Thoracic aorta endothelial cell (primary cell): ENCODE measurements at places on chromosomes 7 and 10. TPM values are rescaled to one million over a fixed set of nuclear protein-coding genes. Genes with fewer than 3 reads are reported as not detected.

Gene MYL10
- total RNA-seq, result not detected in 2 replicates

Gene FAM237B
- total RNA-seq, result not detected in 2 replicates

Gene RNF133
- total RNA-seq, result 2.7 and 4.2 TPM in 2 replicates

Gene CABCOCO1
- 0.07 and 0.27 TPM in 2 replicates for total RNA-seq

Gene PGAM2
- 0.22 TPM in 1 of 2 replicates, not detected in the other for total RNA-seq

Gene FOXP2
- total RNA-seq, result 0.40 TPM in 1 of 2 replicates, not detected in the other

Gene ADIRF
- 8.4 and 15.3 TPM in 2 replicates for total RNA-seq

Gene CLDN4
- under 0.01 TPM in 1 of 2 replicates, not detected in the other for total RNA-seq

Gene GTPBP10
- total RNA-seq, result 24.6 and 24.9 TPM in 2 replicates

Gene HOXA11
- total RNA-seq, result 0.93 TPM in 1 of 2 replicates, not detected in the other

Gene TAS2R41
- not detected in 2 replicates for total RNA-seq

Gene DGKB
- not detected in 2 replicates for total RNA-seq

Gene WEE2
- not detected in 2 replicates for total RNA-seq

Gene LIPN
- total RNA-seq, result not detected in 2 replicates

Gene FAM180A
- not detected in 2 replicates for total RNA-seq

Gene C7orf57
- total RNA-seq, result 0.07 TPM in 1 of 2 replicates, not detected in the other

Gene CPEB3
- total RNA-seq, result 2.0 TPM in 2 replicates

Gene OPN4
- total RNA-seq, result not detected in 2 replicates

Gene PTTG1IP2
- total RNA-seq, result not detected in 2 replicates

Gene COBL
- not detected in 2 replicates for total RNA-seq

Gene TAS2R3
- total RNA-seq, result 1.4 and 1.7 TPM in 2 replicates

Gene DENND2A
- not detected in 2 replicates for total RNA-seq

Gene OR9A2
- total RNA-seq, result 0.27 TPM in 1 of 2 replicates, not detected in the other

Gene TSPAN15
- total RNA-seq, result 23.9 and 31.1 TPM in 2 replicates
